Kidney epithelial cell (primary cell): ENCODE measurements at places on chromosomes 11 and 22. TPM values are rescaled to one million over a fixed set of nuclear protein-coding genes. Genes with fewer than 3 reads are reported as not detected.

The GGT5 gene
- total RNA-seq, result 4.2 and 5.9 TPM in 2 replicates

The RFPL2 gene
- total RNA-seq, result not detected in 2 replicates

The TBCEL gene
- 13.9 and 14.7 TPM in 2 replicates for total RNA-seq

The OR4A47 gene
- total RNA-seq, result not detected in 2 replicates

The VSIG2 gene
- 0.50 TPM in 1 of 2 replicates, not detected in the other for total RNA-seq

The TRIM49 gene
- total RNA-seq, result not detected in 2 replicates

The POU2AF2 gene
- total RNA-seq, result not detected in 2 replicates

The CASP4 gene
- 47.0 and 48.7 TPM in 2 replicates for total RNA-seq
